ENCODE measurements at places on chromosomes 1 and 21.

DNA sequence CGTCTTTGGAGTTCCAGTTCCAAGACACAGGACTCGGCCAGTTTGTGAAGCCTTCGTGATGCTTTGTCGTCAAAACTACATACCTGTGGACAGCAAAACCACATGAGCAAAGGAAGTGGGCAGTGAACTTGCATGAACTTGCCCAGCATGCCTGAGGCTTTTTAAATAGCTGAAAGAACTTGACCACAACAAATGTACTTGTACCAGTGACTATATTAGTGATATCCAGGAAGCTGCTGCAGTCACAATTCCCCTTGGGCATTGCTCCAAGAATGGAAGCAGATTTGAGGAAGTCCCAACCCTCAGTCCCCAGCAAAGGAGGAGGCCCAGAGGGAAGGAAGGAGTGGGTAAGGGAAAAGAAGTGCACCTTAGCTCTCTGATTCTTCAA lies 2.6 kb downstream of the FUCA1 start:
- no peak for DNase-seq

- no peak for DNase-seq
These were observed 9.9 kb downstream of the UBXN11 start for GRCh38 chr1:26296340-26297056.

- no peak for DNase-seq
These were observed 22.4 kb downstream of the HUNK start for GRCh38 chr21:31895077-31895835.

DNA sequence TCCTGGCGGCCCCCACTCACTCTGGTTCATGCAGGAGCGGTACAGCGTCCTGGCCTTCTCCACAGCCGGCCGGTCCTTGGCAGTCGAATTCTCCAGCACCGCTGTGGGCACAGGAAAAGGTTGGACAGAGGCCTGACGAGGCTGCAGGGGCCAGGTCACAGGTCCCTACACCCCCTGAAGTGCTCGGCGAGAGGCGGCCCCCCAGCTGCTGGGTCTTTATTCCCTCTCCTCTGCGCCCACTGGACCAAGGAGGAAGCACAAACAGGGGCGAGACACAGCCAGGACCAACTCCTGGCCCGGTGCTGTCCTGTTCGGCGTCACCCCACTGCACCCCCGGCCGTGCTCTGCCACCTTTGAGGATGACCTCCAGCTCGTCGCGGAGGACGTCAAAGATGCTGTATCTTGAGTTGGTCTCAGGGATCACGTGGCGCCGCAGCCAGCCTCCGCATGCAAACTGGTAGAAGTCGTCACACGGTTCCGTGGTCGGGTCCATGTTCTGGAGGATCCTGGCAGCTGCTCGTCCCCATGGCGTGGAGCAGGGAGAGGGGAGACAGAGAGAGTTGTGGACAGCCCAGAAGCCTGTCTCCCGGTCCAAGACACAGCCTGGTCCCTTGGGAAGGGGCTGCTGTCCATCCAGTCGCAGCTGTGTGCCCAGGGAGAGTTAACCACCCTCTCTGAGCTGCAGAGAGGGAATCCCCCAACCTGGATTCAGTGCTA lies 22.9 kb downstream of the PRXL2B start:
- DNase-seq, result no peak

GRCh38 chr1:40750451-40750908 lies 33.1 kb upstream of the KCNQ4 start:
- DNase-seq, result no peak

- no peak for DNase-seq
These were observed 547.2 kb downstream of the PLPP3 start for GRCh38 chr1:56032096-56032676.

DNA sequence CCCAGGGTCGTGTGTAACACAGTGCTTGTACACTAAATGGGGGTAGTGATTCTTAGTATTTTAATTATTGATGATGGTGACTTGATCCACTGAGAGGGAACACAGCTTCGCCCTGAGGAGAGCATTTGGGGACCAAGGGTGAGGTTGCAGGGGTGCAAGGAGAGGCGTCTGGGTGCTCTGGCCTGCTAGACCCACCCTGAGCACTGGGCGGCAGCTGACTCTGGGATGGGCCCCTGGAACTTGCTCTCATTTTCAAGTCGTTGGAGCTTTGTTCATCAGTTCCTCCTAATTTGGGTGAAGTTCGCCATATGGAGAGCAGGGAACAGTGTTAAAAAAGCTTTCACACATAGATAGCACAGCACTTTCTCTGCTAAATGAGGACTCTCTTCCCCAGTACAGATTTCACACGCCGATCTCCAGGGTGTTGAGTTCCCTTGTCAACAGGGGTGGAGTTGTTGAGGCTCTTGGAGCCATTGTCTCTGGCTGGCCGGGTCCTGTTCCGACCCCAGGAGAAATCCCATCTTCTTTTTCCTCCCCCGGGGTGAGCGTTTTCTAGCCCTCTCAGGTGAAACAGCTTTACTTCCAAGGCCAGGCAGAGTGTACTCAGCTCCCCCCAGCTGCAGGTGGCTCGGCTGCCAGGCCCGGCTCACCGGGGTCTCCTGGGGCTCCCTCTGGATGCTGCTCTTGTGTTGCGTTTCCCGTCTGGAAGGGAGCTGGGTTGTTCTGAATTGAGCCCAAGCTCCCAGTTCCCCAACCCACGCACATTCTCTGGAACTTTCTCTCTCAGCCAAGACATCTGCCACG lies 367.4 kb downstream of the RPS6KC1 start:
- no peak for DNase-seq

DNA sequence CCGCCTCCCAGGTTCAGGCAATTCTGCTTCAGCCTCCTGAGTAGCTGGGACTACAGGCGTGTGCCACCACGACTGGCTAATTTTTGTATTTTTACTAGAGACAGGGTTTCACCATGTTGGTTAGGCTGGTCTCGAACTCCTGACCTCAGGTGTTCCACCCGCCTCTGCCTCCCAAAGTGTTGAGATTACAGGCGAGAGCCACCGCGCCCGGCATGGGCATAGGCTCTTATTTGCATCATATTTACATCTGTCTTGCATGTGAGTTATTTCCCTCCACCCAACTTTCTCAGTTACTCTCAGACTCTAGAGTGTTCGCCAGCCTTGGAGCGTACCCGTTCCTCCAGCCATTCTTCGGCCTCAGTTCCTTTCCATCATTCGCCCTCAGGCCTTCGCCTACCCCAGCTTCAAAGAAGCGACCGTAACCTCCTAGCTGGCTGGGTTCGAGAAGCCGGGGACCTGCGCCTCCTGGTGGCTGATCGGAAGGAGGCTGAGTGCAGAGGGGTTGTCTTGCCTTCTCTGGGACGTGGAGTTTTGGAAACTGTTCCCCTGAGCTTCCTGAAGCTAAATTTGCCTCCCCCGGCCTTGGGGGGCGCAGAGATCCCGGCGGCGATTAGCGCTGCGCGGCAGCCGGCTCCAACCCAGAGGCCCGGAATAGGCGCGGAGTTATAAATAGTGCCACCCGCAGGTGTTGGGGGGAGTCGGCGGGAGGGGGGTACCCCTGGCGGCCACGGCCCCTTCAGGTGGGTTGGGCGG lies 3.6 kb upstream of the ZBTB7B start:
- DNase-seq, result no peak

DNA sequence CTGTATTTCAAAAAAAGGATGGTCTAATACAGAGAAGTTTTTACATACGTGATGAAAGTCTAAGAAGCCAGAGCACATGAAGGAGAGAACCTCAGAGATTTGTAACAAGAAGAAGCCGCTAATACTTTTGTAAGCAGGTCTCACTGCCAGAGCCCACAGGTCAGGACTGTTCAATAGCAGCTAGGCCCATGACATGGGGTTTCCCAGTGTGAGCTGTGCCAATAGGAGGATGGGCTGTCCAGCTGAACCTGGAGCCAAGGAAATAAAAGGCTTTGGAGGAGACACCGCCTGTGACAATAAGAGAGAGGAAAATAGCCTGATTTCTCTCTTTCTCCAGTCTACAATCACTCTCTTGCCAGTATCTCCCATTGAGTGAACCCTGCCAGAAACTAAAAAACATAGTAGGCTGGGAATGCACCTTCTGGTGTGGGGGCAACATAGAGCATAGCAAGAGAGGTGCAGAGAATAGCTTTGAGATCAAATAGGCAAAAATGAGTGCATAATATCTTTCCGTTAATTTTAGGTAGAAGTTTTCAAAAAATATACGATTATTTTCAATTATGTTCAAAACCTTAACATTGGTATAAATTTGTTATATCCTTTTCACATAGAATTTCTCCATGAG lies 360.3 kb downstream of the NEGR1 start:
- no peak for DNase-seq

DNA sequence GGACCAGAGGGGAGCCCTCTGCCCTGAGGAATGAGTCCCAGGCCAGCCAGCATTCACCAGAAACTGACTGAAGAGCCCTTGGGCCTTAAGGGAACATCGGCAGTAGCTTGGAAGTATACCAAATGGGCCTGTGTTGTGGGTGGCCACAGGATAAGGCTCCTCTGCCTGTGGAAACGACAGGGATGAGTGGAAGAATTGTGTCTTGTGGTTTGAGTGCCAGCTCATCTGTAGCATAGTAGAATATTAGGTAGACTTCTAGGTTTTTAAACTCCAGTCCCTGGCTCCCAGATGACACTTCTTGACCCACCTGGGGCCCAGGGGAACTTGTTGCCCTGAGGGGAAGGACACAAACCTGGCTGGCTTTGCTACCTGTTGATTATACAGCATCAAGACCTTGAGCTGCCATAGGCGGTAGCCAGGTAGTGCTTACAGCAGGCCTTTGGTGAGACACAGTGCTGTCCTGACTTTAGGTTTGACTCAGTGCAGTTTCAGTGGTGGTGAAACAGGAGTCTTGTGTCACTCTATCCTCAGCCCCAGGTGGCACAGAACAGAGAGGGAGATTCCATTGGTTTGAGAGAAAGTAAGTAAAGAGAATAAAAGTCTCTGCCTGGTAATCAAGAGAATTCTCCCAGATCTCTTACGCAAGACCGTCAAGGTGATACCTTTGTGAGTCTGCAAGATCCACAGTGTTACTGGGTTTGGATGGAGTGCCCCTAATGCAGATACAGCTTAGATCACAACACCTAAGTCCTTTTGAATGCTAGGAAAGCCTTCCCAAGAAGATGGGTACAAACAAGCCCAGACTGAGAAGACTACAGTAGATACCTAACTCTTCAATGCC lies 50.2 kb downstream of the RABGAP1L start:
- DNase-seq, result no peak

- no peak for DNase-seq
These were observed 34.3 kb downstream of the XKR8 start for GRCh38 chr1:27994060-27994459.

DNA sequence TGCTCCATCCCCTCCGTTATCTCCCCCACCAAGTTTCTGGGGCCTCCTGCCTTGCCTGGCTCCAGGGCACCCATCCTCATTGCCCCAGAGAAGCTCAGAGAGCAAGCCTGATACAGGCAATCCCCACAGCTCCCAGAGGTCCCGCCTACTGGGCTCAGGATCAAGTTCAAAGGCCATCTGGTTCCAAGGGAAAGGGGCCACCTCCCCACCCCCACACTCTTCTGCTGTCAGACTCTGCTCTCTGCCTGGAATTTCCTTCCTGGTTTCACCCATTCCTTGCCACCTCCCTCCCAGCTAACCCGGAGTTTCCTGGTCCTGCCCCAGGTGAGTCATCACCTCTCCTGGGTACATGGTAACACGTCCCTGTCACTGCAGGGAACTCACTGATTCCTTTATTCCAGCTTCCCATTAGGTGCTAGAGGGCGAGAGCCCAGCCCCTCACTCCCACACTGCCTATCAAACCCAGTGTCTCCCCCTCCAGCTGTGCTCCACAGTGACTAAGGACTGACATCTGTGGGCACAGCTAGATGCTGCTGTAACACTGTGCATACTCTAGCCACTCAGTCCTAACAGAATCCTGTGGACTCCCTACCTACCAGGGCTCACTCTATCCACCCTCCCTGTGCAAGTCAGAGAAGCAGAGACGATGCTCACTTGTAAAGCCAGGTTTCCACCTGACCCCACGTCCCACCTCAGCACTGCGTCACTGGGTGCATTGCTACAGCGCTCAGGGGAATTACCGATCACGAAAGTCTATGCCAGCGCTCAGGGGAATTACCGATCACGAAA lies 21.8 kb downstream of the RSPH1 start:
- no peak for DNase-seq

DNA sequence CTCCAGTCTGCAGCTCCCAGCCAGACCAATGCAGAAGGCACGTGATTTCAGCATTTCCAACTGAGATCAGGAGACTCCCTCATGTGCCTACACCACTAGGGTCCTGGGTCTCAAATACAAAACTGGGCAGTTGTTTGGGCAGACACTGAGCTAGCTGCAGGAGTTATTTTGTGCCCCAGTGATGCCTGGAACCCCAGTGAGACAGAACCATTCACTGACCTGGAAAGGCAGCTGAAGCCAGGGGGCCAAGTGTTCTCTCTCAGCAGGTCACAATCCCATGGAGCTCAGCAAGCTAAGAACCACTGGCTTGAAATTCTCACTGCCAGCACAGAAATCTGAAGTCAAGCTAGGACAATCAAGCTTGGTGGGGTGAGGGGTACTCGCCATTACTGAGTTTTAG lies 111.7 kb upstream of the TNFSF4 start:
- DNase-seq, result no peak

- DNase-seq, result no peak
These were observed 40.7 kb upstream of the VASH2 start for GRCh38 chr1:212909652-212910063.

- no peak for DNase-seq
These were observed 44.5 kb upstream of the WARS2 start for GRCh38 chr1:119184972-119185371.

GRCh38 chr21:18384771-18385170 lies 18.8 kb downstream of the TMPRSS15 start:
- no peak for DNase-seq

GRCh38 chr1:167555971-167556714 lies 2.6 kb upstream of the CREG1 start:
- peak; percentile 24 for DNase-seq

DNA sequence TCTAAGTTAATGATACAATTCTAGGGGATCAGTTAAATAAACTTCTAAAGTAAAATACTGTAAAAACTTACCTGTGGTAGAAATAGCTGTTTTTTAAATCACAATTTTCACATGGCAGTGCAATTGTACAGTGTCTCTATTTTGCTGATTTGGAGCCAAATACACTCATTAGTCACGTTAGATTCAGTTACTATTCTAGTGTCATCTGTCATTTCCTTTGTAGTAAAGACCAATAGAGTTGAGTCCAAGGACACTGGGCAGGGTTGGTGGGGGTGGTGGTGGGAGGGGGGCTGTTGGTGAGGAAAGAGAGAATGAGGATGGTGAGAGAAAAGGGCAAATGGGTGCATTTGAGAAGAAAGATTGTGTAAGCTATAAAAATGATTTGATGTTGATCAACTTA lies 33.6 kb downstream of the CD55 start:
- DNase-seq, result no peak

DNA sequence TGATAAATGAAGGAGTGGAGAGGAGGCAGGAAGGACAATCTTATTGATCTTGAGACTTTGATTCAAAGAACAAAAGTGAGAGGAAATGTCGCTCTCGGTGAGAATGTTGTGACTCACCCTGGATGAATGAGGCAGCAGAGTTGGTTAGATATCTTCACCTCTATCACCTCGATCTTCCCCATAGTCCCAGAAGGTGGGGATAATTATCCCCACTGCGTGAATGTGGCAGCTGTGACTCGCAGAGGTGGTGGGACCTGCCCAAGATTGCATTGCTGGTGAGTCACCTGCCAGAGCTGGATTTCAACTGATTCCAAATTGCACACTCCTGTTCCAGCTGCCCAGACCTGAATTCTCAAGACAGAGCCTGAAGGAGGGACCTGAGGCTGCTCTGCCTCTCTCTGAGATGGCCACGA lies 105.0 kb downstream of the MATN1 start:
- DNase-seq, result no peak

- DNase-seq, result no peak
These were observed 15.0 kb upstream of the PSMB2 start for GRCh38 chr1:35656148-35656862.

GRCh38 chr1:113887402-113888175 lies at the start of gene BCL2L15:
BCL2L15 (minus strand) TSS chr1:113887581; CDS start chr1:113887375, 206 bp downstream.
- no peak for DNase-seq

All from GM04503 (cell line).